ENCODE measurements at places on chromosomes 5 and 9. TPM values are rescaled to one million over a fixed set of nuclear protein-coding genes. Genes with fewer than 3 reads are reported as not detected.
A peak's percentile ranks its signal among the peaks of the same experiment; 100 is the strongest.

SLC6A3 gene
- total RNA-seq: not detected

ARAP3 gene
- total RNA-seq: 7.1 TPM

SHOC1 gene
- not detected for total RNA-seq

GRCh38 chr5:42250-42649 is 49.7 kb upstream of the PLEKHG4B start:
- no peak overlapping the region for H3K4me3 ChIP-seq
- H3K27me3 ChIP-seq: peaks cover 63% of the 10 kb centered on the region
- no peaks in the 10 kb centered on the region for H3K36me3 ChIP-seq
- no peaks in the 10 kb centered on the region for H3K4me1 ChIP-seq

DNA sequence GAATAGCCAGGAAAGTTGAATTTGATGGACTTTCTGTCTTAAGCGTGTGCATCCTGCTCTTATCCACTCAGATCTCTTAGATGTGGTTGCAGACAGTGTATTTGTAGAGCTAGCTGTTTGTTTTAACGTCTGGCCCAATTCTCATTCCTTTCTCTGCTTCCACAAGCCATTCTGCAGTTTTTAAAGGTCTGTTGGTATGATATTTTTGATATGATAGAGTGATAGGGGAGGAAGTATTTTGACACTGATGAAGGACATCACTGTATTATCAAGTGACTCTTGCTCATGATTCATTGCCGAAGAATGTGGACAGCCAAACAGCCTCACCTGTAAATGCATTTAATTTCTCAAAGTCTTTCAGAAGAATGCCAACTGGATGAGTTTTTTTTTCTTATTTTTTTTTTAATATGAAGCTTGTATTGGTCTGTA is 4.5 kb downstream of the TJP2 start:
- H3K4me3 ChIP-seq: no peak overlapping the region
- H3K27me3 ChIP-seq: no peaks in the 10 kb centered on the region
- DNase-seq: no peak
- peaks cover 63% of the 10 kb centered on the region for H3K4me1 ChIP-seq

GRCh38 chr5:40991168-40991980 is 79.8 kb downstream of the MROH2B start:
- no peak for DNase-seq
- no peaks in the 10 kb centered on the region for H3K36me3 ChIP-seq
- H3K27ac ChIP-seq: no peak overlapping the region
- no peak overlapping the region for H3K4me3 ChIP-seq
- H3K27me3 ChIP-seq: peaks cover 5% of the 10 kb centered on the region

DNA sequence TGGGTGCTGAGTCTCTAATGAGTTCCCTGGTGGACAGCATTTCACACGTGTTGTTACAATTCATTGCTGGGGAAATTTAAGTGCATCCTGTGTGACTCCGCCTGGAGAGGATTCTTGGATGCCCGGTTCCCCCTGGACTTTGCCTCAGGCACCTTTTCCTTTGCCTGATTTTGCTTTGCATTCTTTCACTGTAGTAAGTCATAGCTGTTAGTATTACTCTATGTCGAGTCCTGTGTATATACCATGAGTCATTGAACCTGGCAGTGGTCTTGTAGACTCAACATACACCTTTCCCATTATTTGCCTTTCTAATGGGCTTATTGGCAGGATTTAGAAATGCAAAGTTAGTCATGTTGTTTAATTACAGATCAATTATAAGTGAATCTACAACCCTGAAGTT is 81.9 kb upstream of the DHFR start:
- no peak overlapping the region for H3K27ac ChIP-seq
- peaks cover 6% of the 10 kb centered on the region for H3K4me1 ChIP-seq
- peaks cover 4% of the 10 kb centered on the region for H3K36me3 ChIP-seq
- DNase-seq: no peak
- H3K27me3 ChIP-seq: no peaks in the 10 kb centered on the region

- DNase-seq: no peak
- no peaks in the 10 kb centered on the region for H3K36me3 ChIP-seq
- H3K27ac ChIP-seq: no peak overlapping the region
- no peak overlapping the region for H3K4me3 ChIP-seq
- H3K27me3 ChIP-seq: peaks cover 4% of the 10 kb centered on the region
Observed at GRCh38 chr5:21856987-21857386, 996.2 kb downstream of the CDH12 start.

DNA sequence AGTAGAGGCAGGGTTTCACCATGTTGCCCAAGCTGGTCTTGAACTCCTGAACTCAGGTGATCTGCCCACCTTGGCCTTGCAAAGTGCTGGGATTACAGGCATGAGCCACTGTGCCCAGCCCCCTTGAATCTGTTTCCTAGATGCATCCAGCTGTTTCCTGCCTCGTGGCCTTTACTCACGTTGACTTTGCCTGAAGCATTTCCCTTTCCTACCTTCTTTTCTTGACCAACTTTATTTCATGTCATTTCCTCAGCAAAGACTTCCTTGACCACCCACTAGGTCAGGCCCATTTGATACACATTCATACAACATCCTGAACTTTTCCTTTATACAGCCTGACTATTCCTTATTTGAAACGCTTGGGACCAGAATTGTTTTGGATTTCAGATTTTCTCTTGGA is 51.0 kb downstream of the DOCK2 start:
- H3K27me3 ChIP-seq: no peaks in the 10 kb centered on the region
- peaks cover 2% of the 10 kb centered on the region for H3K36me3 ChIP-seq
- no peak overlapping the region for H3K27ac ChIP-seq
- DNase-seq: no peak
- no peak overlapping the region for H3K4me3 ChIP-seq

- H3K4me3 ChIP-seq: no peak overlapping the region
Observed at GRCh38 chr5:68420476-68421344, 205.2 kb downstream of the PIK3R1 start.

GRCh38 chr5:176529741-176530141 is 7.5 kb downstream of the RNF44 start:
- no peak overlapping the region for H3K4me3 ChIP-seq
- H3K27ac ChIP-seq: no peak overlapping the region

DNA sequence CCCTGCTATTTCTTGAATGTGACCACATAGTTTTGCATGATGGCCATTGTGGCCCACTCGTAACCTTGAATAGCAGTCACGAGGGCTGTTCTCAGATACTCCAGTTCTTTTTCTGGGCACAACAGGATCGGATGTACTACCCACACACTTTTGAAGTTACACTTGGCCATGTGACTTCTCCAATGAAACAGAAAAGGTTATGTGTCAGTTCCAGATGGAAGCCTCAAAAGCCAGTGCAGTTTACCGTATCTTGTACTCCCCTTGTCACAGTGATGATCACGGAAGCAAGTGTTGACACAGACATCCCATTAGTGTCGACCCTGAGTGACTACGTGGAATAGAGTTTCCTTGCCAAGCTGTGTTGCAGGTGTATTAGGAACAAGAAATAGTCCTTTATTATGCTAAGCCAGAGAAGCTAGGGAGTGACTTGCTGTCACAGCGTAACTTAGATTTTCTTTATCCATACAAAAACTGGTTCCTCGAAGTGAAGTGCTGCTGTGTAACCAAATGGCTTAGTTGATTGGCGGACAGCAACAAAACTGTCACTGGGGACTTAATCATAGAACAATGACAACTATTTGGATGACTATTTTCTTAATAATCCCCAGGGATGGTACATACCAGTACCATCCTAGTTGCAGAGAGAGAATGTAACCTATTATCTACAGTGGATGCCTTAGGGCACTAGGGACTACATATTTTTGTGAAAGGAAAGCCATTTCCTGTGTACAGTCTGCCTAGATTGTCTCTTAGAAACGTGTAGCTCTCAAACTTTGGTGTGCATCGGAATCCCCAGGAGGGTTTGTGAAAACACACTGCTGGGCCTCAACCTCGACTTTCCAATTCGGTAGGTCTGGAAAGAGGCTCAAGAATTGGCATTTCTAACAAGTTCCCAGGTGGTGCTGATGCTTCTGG is 90.1 kb upstream of the DMRT1 start:
- peaks cover 6% of the 10 kb centered on the region for H3K36me3 ChIP-seq
- H3K4me1 ChIP-seq: peaks cover 52% of the 10 kb centered on the region
- H3K4me3 ChIP-seq: no peak overlapping the region
- no peak for DNase-seq
- H3K27me3 ChIP-seq: no peaks in the 10 kb centered on the region
- peak overlapping the region; percentile 97 for H3K27ac ChIP-seq

DNA sequence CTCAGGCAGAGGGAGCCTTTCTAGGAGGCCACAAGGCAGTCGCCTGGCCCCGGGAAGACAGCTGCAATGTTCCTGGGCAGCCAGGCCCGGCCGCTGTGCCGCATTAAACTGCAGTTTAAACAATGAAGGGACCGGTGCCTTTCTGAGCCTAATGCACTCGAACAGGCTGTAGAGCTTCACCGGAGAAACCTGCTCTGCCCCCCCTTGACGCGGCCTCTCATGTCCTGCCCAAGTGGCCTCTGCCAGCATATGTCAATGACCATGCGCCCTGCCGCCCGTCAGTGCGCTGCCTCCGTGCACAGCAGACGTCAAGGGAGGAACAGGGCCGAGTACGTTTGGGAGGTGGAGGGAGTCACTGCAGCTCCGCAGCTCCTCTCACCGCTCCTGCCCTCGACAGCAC is 38.4 kb upstream of the BARHL1 start:
- H3K27ac ChIP-seq: no peak overlapping the region
- no peak overlapping the region for H3K4me3 ChIP-seq
- no peaks in the 10 kb centered on the region for H3K27me3 ChIP-seq
- no peaks in the 10 kb centered on the region for H3K36me3 ChIP-seq
- peaks cover 19% of the 10 kb centered on the region for H3K4me1 ChIP-seq

GRCh38 chr5:95983080-95983479 is 21.4 kb upstream of the ELL2 start:
- no peak for DNase-seq
- no peak overlapping the region for H3K4me3 ChIP-seq
- H3K27me3 ChIP-seq: no peaks in the 10 kb centered on the region
- no peaks in the 10 kb centered on the region for H3K36me3 ChIP-seq

DNA sequence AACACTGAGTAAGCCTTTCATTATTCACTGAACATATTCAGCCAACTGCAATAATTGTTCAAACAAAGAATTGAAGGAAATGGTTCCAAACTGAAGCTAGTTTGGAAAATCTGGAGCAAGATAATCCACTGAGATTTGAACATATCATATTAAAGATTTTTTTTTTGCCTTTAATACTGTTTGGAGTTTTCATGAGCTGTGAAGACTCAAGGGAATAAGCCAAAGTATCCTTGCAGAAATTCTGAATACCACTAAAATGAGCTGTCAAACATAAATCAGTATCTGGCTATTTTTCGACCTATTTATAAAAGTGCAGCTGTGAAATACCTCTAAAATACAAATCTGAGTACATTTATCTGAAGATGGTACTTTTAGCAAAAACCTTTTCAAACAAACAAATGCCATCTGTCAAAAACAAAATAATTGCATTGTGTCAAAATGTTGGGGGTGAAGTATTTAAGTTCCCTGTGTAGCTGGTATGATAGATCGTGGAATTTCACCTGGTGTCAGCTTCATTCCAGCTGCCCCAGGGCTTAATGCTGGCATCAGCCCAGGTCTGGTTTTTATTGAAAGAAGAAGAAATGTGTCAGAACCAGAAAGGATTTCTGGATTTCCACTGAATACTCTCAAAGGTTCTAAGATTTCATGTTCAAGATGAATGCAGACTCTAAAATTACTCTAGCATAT is 149.0 kb upstream of the GRAMD2B start:
- no peak for DNase-seq
- peaks cover 12% of the 10 kb centered on the region for H3K4me1 ChIP-seq
- no peak overlapping the region for H3K27ac ChIP-seq
- H3K4me3 ChIP-seq: no peak overlapping the region
- H3K36me3 ChIP-seq: no peaks in the 10 kb centered on the region

DNA sequence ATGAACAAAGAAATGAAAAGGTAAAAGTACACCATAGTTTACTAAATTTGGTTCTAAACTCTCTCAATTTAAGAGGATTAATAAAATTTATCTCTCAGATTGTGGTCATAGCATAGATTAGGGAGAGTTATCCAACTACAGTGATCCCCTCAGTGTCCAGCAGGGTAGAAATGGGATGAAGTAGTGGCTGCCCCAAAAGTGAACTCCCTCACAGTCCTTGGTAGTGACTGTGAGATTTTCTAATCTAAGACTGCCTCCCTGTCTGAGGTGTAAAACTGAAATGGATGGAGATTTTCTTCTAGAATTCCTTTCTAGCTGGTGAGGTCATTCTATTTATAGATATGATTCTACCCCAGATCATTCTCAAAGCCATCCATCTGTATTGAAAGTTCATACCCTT is 455.5 kb downstream of the ACTL7B start:
- H3K27ac ChIP-seq: no peak overlapping the region
- DNase-seq: no peak
- H3K4me1 ChIP-seq: peaks cover 5% of the 10 kb centered on the region
- H3K27me3 ChIP-seq: no peaks in the 10 kb centered on the region

DNA sequence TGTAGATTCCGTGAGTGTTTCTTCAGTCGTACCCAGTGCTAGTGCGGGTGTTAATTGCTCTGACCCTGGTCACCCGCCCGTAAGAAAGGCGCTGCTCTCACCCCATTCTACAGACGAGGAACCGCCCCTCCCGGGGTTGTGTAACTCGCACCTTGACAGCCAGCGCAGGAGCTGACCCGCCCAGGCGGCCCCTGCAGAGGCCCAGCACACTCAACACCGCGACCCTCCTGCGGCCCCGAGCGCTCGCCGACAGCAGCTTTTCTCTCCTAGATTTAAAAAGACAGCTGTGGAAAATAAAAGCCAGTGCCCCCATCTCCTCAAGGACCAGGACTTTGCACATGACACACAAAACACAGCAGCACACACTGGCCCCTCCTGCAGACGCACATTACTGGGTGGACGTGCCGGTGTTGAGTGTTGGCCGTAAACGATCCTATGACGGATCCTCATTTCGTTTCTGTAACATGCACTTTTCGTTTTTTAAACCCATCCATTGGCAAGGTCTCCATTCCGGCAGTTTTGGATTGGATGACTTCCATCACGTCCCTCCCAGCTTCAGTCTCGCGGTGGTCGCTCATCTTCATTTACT is 22.9 kb downstream of the OR2V2 start:
- H3K36me3 ChIP-seq: peaks cover 2% of the 10 kb centered on the region
- H3K4me3 ChIP-seq: peak overlapping the region; percentile 31
- peaks cover 39% of the 10 kb centered on the region for H3K4me1 ChIP-seq
- H3K27me3 ChIP-seq: peaks cover 44% of the 10 kb centered on the region

DNA sequence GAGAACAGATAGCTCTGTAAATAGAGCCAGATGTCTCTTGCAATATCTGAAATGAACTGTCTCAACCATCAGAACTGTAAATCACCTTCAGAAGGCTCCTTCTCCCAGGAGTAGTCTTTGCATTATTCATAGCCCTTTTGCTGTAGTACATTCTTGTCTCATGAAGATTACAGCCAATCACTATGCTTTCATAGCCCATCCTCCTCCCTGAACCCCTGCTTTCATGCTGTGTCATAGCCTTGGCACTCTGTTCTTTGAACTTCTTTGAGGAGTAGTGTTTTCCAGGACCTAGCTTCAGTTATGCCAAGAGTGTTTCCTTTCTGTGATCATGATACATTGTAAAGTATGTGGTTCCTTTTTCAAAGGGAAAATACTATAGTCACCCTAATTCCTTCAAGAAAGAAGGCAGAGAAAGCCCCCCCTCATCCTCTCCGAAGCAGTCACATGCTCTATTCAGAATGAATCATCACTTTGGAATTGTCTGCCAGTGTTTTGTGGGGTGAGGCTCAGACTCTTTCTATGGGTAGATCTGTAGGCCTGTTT is 61.1 kb downstream of the GRIA1 start:
- H3K4me3 ChIP-seq: no peak overlapping the region
- peak overlapping the region; percentile 75 for H3K27ac ChIP-seq
- no peaks in the 10 kb centered on the region for H3K36me3 ChIP-seq
- DNase-seq: no peak
